ENCODE measurements at places on chromosomes 13 and 19.
A peak's percentile ranks its signal among the peaks of the same experiment; 100 is the strongest.

GRCh38 chr13:73616861-73617260 is 517.3 kb downstream of the KLF12 start:
- DNase-seq = peak; percentile 29

DNA sequence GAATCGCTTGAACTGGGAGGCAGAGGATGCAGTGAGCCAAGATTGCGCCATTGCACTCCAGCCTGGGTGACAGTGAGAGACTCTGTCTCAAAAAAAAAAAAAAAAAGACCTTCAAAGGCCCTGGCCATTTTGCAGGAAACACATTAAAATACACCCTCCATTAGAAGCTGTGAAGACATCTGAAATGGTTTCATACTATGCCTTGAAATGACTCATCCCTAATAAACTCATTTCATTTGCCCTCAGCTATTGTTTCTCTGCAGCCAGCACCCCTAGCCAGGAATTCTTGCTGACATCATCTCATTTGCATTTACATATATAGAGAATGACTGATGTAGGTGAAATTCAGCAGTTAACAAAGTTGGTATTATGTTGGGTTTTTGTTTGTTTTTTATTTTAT is 8.7 kb downstream of the EML2 start:
- DNase-seq = no peak

- DNase-seq = no peak
These were observed 38.4 kb upstream of the RAP2A start for GRCh38 chr13:97395447-97396136.

DNA sequence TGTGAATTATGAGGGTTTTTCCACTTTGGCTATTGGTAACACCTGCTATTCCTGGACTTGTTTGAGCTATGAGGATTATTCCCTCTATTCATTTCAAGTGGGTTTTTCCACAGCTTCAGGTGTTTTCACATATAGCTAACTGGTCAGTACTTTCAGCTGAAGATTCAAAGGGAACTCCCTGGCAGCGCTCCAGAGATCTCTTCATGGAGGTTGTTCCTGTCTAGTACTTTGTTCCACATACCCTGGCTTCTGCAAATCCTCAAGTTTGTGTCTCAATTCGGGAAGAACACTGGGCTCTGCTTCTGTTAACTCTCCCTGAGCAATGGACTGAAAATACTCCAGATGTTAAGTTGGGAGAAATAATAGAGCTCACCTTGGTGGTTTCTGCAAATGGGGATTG is 5.6 kb upstream of the ZNF607 start:
- no peak for DNase-seq

- no peak for DNase-seq
These were observed 687 bp upstream of the CIRBP start for GRCh38 chr19:1268226-1269064.

GRCh38 chr19:55352040-55352439 is 2.5 kb downstream of the COX6B2 start:
- no peak for DNase-seq

Data from KG1 (cell line).